CD4-positive, alpha-beta T cell treated with Interleukin-4 for 4 hours (primary cell): ENCODE measurements at places on chromosomes 13 and 19.

- DNase-seq: no peak
These were observed 24.5 kb downstream of the TMED1 start for GRCh38 chr19:10811391-10812111.

- no peak for DNase-seq
These were observed 21.8 kb downstream of the RCBTB1 start for GRCh38 chr13:49563516-49563915.

DNA sequence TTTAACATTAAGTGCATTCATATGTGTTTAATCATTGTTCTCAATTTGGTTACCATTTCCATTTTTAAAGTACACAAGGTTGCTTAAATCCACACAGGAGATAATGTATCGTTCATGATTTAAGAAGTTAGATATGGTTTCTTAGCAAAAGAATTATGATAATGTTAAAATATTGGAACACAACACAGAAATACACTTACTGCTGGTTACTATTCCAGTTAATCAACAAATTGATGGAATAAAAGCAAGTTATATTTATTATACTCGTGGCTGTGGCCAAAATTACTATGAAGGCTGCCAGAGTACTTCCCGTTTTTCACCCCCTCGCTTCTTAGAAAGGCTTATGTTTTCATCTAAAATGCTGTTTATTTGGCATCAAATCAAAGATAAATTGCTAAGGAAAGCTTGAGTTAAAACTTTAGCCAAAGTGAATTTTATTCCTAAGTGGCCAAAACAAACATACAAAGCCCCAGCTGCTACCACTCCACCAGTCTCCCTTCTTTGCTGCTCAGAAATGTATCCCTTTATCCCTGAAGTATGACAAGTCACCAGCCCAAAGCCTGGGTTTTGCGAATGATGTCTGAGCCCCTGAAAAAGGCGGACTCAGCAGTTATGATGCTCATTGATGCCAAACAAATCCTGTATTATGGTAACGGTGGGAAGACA lies 27.7 kb downstream of the LCP1 start:
- no peak for DNase-seq

GRCh38 chr19:55973982-55974381 lies 12.6 kb upstream of the NLRP5 start:
- no peak for DNase-seq

DNA sequence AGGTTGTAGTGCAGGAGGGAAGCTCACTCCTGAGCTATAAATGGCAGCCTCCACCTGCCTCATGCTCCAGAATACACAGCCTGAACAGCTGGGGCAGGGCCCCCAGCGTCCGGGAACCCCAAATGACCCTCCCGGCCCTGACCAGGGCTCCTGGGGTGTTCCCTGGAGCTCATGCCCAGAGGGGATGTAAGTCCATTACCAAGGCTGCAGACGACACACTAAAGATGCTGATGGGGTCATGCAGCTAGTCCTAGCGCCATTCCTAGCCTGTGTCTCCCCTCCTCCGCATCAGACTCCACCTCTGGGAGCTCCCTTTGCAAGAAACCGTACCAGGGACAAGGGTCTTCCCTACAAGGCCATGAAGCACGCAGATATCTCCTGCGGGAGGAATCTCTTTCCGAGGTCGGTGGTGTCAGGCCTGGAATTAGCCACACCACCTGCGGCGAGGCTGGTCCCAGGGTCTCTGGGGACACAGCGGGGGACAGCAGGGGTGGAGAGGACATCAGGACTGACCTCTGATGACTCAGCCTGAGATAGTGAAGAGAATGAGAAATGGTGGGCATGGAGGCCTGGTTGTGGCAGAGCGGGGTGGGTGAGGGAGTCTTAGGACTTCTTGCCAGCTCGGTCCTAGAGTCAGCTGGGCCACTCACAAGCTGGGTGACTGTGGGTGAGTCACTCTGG lies 11.9 kb upstream of the TPM4 start:
- no peak for DNase-seq

DNA sequence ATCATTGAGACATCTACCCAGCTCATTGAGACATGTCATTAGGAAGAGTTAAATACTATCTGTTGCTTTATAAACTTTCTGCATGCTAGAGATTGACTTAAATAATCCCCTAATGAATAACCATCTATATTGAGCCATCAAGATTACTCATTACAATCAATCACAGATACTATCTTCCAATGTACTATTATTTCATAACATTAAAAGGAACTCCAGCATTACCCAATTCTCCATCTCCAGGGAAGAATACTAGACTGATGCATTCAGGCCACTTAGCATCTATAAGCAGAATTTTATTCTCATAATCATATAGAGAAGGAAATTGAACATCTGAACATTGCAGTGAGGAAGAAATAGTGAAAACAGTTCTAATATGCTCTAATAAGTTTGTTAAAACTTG lies 8.0 kb downstream of the EPSTI1 start:
- DNase-seq: no peak

DNA sequence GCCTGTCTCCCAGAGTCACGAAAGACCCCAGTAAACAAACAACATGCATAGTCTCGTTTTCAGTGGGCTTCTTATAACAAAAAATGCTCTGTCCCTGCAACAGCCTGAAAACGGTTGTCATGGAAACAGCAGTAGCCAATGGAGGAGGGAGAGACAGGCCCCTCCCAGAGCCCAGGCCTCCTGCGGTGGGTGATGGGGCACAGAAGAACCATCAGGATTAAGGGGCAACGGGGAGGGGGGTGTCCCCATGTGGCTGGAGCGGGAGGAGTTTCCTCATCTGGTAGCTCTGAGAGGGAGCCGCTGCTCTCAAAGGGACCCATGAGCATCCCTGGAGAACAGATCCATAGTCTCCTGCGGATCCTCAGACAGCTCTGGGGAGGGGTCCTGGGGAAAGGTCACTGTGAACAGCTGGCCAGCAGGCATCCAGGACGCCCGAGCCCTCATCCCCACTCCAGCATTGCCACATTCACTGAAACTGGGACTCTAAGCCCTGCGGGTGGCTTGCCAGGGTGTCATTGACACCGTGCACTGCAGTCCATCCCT lies 37.5 kb upstream of the PNMA8B start:
- DNase-seq: no peak

DNA sequence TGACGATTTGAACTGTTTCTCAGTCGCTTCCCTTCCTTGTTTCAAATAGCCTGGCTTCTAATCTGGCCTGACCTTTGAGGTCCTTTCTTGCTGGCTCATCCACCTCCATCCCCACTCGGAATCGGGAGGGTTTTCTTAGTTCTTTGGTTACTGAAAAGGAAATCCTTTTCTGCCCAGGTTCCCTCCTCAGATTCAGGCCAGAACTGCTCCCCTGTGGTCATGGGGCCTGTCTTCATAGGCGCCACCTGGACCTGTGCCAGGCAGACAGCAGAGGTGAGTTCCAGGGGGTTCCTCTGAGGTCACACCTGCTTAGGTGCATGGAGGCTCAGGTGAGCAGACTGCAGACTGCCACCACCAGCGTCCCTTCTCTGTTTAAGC lies 62.4 kb downstream of the AKAP11 start:
- DNase-seq: no peak

DNA sequence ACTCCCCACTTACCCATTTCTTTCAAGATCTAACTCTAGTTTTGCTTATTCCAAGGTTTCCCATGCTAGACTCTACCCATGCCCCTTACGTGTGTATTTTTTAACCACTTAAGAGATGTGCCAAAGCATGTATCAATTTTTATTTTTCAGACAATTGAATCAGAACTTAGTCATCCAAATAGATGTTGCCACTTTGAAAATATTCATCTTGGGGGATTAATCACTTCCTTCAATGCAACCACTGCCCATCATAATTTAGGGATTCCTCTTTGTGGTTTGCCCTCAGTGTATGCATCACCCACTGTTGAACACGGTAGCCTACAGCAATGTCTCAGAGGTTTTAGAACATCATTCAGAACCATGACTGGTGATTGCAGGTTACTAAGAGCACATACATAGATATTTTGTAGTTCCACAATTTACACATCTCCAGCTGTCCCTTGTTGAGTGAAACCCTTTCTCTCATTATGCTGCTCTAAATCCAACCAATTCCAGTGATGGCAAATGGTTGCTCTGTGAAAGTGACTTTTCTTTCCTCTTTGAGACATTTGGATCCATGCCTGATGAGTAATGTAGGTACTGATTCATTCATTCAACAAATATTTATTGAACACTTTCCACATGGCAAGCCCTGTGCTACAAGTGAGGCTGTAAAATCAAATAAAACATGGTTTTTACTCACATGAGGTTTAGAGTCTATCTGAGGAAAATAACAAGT lies 60.6 kb upstream of the SERP2 start:
- no peak for DNase-seq

GRCh38 chr19:42528354-42529247 lies at the start of gene CEACAM1:
Gene CEACAM1, minus strand, starts transcription at chr19:42528481. Its CDS starts 107 bp downstream, at chr19:42528374.
- peak; percentile 37 for DNase-seq

GRCh38 chr19:44668985-44669764 lies 2.1 kb upstream of the CEACAM19 start:
- DNase-seq: no peak

- DNase-seq: no peak
These were observed 667 bp upstream of the MBNL2 start for GRCh38 chr13:97221466-97221865.

DNA sequence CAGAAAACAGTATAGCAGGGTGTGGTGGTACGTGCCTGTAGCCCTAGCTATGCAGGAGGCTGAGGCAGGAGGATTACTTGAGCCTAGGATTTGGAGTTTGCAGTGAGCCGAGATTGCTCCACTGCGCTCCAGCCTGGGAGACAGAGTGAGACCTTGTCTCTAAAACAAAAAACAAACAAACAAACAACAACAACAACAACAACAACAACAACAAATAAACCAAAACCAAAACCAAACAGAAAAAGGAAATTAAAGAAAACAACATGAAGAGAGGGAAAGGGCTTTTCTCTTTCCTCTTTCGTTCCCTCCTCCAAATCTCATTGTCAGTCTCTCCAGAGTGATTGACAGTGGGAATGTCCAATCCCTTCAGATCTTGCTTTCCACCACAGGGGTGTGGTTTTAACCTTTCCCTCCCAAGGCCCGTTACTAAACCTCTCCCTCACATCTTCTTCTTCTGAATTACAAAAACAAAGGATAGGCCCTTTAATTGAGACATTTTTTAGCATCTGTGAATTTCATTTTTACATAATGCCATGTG lies 341.2 kb downstream of the HS6ST3 start:
- no peak for DNase-seq

GRCh38 chr13:36509369-36509768 lies 77.1 kb downstream of the CCNA1 start:
- DNase-seq: no peak

DNA sequence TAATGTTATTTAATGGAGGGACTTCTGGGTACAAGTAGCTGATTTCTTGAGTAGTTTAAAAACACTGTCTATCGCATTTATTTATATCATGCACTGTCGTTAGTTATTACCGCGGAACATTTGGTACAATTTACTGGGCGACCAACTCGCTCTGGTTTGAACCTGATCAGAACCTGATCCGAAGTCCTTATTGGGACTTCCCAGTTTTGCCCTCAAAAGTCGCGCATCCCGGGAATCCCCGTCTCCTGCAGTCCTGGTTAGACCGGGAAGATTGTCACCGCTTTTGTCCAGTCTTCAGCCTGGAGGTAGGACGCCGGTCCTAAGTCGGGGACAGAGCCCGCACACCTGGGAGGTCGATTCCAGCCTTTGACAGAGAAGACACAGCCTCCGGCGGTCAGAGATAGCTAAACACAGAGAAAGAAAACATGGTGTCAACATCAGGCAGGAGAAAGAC lies 694 bp downstream of the CLN5 start:
- DNase-seq: no peak

GRCh38 chr13:55563267-55563666 lies 1577.5 kb upstream of the PRR20A start:
- DNase-seq: no peak

- peak; percentile 81 for DNase-seq
These were observed 6.9 kb downstream of the KCTD12 start for GRCh38 chr13:76879203-76879882.

DNA sequence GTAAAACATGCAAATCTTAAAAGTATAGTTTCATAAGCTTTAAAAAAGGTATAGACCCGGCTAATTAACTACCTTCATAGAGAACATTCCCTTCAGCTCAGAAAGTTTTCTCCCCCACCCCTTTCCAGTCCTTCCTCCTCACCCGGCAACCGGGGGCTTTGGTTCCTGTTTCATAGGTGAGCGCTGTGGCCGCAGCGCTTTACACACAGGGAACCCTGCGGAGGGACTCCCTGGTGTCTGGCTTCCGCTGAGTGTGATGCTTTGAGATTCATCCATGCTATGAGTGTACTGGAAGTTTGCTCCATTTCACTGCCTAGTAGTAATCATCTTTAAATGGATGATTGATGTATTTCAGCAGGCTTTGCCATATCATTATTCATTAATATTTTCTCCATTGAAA lies 26.0 kb upstream of the PABPC3 start:
- DNase-seq: no peak

- DNase-seq: no peak
These were observed 470.3 kb downstream of the PCDH20 start for GRCh38 chr13:60945396-60945795.

- no peak for DNase-seq
These were observed 18.5 kb upstream of the IGLON5 start for GRCh38 chr19:51292971-51293370.

- no peak for DNase-seq
These were observed 635.7 kb downstream of the UQCRFS1 start for GRCh38 chr19:28577233-28577632.

DNA sequence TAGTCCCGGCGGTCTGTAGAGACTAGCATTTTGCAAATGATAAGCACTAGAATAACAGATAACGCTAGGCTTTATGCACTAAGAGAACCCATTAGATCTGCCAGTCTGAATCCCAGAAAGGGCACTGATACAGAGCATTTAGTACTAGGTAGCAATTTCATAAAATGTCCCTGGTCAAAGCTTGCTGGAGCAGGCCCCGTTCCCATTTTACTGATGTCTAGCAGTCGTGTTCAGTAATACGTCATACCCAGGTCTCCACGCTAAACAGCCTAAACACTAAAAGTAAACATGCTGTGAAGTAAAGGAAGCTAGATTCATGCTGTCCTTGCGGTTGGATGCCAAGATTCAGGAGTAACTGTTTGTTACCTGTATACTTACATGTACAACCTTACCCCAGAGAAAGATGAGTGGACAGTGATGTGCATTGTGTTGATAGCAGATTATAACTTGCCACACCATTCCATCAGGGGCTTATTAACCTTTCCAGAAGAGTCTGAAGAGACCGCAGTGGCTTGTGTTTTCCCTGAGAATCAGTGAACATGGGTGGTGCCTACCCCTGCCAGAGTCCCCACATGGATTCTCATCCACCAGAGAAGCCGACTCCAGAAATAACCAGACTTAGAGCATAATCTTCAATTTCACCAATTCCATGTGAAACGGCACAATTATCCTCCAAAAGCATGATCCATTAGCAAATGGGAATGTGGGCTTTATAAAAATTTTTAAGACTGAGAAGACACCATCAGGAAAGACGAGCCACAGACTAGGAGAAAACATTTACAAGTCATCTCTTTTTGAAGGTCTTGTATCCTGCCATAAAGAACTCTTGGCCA lies 3.4 kb upstream of the RPS11 start:
- DNase-seq: no peak

DNA sequence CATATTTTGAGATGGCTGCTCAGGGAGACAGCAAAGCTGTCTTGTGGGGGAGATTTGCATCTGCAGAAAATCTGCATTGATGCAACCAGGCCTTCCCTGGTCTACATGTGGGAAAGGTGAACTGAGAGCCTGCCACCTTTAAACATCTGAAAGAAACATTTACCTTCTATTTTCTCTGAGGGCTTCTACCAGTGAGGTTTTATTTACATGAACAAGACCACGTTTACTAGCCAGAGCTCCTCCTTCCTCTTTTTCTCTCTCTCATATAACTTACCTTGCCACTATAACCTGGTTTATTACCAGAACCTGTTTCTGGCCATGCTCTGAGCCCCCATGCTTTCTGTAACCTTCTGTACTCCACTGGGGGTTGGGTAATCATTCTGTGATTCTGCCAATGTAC lies 14.4 kb upstream of the RUBCNL start:
- DNase-seq: no peak
